Karpas-422 (cell line): ENCODE measurements at places on chromosomes 11 and 22. TPM values are rescaled to one million over a fixed set of nuclear protein-coding genes. Genes with fewer than 3 reads are reported as not detected.

The BEST1 gene
- total RNA-seq: 1.7 and 1.9 TPM in 2 replicates

The VWA5A gene
- not detected in 2 replicates for total RNA-seq

DNA sequence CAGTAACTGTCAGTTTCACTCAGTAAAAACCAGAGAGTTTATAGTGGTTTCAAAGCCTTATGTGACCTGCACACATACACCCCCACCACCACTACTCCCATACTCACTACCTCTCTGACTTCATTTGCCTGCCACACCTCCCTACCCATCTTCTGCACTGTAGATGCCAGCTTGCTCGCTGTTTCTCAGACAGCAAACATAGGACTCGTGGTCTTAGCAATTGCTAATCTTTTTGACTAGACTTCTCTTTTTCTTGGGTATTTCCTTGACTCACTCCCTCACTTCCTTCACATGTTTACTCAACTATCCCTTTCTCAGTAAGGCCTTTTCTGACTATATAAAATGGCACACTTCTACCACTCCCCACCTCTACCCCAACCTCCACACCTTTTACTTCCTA lies 27.8 kb downstream of the CEP295 start:
- no peaks in the 10 kb centered on the region for H3K27me3 ChIP-seq
- no peak overlapping the region for H3K27ac ChIP-seq
- DNase-seq: no peak
- no peaks in the 10 kb centered on the region for H3K4me1 ChIP-seq
- H3K36me3 ChIP-seq: peaks cover 74% of the 10 kb centered on the region

- H3K27ac ChIP-seq: no peak overlapping the region
- H3K4me1 ChIP-seq: peaks cover 7% of the 10 kb centered on the region
- DNase-seq: peak; percentile 88
- H3K36me3 ChIP-seq: no peaks in the 10 kb centered on the region
Measured at GRCh38 chr22:19766511-19767426, 6.2 kb downstream of the TBX1 start.

DNA sequence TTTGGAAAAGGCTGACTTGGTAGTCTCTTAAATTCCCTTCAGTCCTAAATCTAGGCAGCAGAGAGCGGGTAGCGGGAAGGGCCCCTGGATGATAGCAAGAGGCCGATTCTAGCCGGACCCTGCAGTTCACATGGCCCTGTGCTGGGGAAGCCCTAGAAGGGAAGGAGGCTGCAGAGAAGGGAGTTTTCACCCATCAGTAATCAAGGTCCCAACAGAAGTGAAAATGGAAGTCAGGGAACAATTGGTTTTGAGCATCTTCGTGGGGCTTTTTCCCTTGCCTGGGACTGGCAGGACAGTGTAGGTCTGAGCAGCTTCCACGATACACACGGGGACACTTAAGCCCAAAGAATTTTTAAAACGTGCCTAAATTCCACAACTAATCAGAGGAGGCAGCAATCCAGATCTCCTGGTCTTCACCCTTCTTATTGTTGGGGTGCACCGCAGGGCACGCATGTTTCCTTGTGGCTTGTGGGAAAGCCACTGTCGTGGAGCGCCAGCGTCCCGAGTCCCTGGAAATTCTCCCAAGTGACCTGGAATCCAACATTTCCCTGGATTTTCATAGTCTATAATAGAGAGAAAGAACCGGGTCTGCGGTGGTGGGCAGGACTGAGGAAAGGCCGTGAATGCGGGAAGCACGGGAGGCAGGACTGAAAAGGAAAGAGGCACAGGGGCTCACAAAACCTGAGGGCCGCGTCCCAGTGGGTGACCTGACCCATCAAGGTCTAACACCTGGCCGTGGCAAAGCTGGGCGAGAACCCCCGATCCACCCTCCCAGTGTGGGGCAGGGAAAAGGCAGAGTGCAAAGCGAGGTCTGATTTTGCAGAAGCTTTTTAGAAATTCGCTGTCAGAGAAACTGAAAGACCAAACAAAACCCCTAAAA lies 846 bp upstream of the OAF start:
- peaks cover 8% of the 10 kb centered on the region for H3K4me1 ChIP-seq
- H3K36me3 ChIP-seq: no peaks in the 10 kb centered on the region
- H3K27me3 ChIP-seq: no peaks in the 10 kb centered on the region
- no peak overlapping the region for H3K27ac ChIP-seq

- no peaks in the 10 kb centered on the region for H3K36me3 ChIP-seq
- H3K27ac ChIP-seq: no peak overlapping the region
- H3K4me3 ChIP-seq: no peak overlapping the region
Measured at GRCh38 chr11:131833366-131833765, 463.0 kb downstream of the NTM start.
